Nucleus accumbens (tissue), 56 donors: ENCODE measurements at places on chromosomes 1 and 21.
A peak's percentile ranks its signal among the peaks of the same experiment; 100 is the strongest.

GRCh38 chr1:177959811-177960515 is 9.9 kb downstream of the SEC16B start:
- DNase-seq, result no peak

GRCh38 chr1:67916140-67916886 is 83.0 kb upstream of the GNG12 start:
- no peak for DNase-seq

- no peak for DNase-seq
Measured at GRCh38 chr1:192550922-192551534, 24.5 kb upstream of the RGS1 start.

DNA sequence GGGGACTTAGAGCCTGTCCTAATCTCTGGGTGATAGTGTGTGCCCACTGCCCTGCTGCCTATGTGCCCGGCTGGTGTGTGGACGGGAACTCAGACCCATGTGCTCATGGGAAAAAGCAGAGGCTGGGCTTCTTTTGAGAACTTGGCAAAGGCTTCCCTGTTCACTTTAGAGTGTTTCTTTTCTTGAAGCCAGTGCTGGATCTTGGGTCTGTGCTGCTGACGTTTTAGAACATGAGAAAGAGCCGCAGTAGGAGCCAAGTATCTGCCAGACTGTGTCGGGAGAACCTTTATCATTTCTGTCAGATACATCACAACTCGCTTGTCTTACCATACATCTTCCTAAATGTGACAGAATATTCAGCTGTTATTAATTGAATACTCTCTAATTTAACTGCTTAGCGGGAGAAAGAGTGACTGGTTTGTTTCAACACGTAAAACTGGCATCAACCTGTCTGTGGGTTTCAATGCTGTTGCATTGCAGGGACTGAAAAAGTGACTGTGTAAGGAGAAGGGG is 195.2 kb downstream of the PBX1 start:
- DNase-seq, result peak; percentile 54

GRCh38 chr1:19083081-19083480 is 126.6 kb upstream of the IFFO2 start:
- no peak for DNase-seq

DNA sequence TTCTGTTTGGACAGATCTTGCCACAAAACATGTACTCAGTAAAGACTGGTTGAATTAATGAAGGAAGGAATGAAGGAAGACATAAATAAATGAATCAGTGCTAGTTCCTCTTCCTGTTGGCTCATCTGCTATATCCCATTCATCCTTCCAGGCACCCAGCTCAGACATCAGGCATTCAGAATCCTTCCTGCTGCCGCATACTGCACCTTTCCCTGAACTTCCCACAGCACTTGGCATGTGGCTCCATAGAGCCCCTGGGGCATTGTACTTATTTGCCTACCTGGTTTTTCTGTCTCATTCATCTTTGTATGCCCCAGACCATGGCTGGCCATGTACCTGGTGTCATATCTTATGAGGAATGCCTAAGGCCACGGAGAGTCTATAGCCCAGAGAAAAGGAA is 34.4 kb upstream of the ZNF648 start:
- no peak for DNase-seq
